ENCODE measurements at places on chromosomes 4 and X. TPM values are rescaled to one million over a fixed set of nuclear protein-coding genes. Genes with fewer than 3 reads are reported as not detected.
A peak's percentile ranks its signal among the peaks of the same experiment; 100 is the strongest.

- DNase-seq = peak; percentile 15
These were observed 808 bp downstream of the THAP6 start for GRCh38 chr4:75514949-75515612.

DNA sequence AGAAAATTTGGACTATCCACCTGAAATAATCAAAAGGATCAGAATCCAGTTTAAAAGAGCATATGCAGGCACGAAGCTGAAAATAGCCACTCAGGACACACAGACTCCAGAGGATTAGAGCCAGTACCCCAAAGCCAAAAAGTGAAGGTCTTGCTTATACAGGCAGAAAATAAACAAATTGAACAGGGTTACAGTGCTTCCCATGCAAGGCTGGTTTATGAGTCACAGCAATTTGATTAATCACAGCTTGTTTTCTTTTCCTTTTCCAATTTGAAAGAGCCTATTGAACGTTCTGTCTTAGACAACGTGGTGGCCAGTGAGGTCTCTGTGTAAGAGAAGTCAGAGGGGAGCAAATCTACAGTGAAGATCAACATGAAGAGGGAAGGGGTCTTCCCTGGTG, 10.2 kb downstream of the HGFAC start:
- no peak for DNase-seq

DNA sequence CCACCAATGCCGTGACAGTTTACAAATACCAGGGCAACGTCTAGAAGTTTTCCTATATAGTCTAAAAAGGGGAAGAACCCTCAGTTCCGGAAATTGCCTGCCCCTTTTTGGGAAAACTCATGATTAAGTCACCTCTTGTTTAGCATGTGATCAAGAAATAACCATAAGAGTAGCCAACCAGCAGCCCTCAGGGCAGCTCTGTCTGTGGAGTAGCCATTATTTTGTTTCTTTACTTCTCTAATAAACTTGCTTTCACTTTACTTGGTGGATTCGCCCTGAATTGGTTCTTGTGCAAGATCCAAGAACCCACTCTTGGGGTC, 20.0 kb upstream of the HOPX start:
- DNase-seq = no peak

DNA sequence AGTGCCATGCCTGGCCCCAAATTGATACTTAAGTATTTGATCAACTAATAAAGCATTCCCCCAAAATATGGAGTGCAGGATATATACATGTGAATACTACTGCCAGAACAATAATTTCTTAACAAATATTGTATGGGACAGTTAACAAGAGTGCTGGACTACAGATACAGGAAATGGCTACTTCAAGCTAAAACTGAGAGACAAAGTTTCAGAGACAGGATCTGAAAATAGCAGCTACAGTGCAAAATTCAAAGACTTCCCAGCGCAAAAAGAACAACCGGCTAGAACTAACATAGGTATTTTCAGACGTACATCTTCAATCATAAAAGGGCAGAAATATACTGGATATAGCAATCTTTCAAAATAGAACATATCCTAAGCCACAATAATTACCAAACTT, 6.3 kb downstream of the ATRX start:
- no peak for DNase-seq

GRCh38 chr4:74205046-74205445, 47.1 kb downstream of the MTHFD2L start:
- no peak for DNase-seq

DNA sequence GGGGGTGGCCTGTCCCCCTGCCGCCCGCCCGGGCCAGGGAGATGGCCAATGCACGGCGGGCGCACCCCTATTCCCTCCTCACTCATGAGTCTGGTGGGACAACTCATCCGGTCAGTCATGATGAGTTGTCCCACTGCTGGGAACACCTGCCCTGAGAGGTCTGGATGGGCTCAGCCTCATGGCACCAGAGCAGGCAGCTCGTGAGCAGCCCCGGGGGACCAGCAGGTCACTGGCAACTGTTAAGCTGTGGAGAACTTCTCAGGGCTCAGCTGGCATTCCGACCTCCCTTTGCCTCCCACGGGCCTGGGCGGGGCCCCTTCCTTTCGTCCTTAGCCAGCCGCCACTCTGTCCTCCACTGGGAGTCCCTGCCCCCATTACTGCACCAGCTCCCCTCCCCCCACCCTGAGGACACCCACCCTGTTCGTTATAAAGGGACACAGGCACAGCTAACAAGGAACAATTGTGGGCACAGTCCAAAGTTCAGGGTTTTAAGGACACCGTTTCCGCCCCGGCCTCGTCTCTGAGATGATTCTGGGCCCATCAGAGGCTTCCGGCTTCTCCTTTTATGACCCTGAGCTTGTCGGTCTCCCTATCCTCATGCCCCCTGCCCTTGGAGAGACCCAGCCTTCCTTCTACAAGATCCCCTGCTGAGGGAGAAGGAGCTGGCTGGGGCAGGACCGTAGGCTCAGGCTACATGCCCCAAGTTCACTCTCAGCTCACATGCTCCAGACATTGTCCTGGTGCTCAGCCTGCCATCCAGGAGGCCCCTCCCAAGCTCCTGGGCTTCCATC, 14.6 kb upstream of the KIAA0232 start:
- DNase-seq = peak; percentile 71

DNA sequence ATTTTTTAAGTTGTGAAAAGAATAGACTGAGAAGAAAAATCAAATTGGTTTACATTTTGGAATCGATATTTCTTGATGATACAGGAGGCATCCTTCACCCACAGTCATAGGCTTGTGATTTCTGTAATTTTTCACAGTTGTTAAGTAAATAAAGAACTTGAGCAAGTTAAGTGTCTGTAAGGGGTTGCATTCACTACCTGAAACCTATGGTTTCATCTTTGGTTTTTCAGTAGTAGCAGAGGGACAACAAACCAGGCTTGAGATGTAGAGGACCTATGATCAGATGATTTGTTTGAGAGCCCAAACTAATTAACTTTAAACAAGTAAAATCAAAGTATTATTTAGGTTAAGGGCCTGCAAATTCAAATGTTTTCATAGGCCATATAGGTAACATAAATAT, 175.6 kb downstream of the KLHL4 start:
- no peak for DNase-seq

CFP gene
- total RNA-seq = 1.2 TPM

AFP gene
- not detected for total RNA-seq

TRIML2 gene
- total RNA-seq = not detected

MAPK10 gene
- total RNA-seq = 7.0 TPM

ATP11C gene
- total RNA-seq = 13.3 TPM

FGFRL1 gene
- 17.2 TPM for total RNA-seq

GPR119 gene
- total RNA-seq = 0.31 TPM

SPANXA2 gene
- total RNA-seq = not detected

Data from left colon (tissue), 2 donors.